Activated CD4-positive, alpha-beta T cell treated with anti-CD3 and anti-CD28 coated beads for 24 hours (primary cell): ENCODE measurements at places on chromosomes 5 and 9.

GRCh38 chr5:9892696-9893095 is 262.5 kb upstream of the TAS2R1 start:
- DNase-seq, result no peak

DNA sequence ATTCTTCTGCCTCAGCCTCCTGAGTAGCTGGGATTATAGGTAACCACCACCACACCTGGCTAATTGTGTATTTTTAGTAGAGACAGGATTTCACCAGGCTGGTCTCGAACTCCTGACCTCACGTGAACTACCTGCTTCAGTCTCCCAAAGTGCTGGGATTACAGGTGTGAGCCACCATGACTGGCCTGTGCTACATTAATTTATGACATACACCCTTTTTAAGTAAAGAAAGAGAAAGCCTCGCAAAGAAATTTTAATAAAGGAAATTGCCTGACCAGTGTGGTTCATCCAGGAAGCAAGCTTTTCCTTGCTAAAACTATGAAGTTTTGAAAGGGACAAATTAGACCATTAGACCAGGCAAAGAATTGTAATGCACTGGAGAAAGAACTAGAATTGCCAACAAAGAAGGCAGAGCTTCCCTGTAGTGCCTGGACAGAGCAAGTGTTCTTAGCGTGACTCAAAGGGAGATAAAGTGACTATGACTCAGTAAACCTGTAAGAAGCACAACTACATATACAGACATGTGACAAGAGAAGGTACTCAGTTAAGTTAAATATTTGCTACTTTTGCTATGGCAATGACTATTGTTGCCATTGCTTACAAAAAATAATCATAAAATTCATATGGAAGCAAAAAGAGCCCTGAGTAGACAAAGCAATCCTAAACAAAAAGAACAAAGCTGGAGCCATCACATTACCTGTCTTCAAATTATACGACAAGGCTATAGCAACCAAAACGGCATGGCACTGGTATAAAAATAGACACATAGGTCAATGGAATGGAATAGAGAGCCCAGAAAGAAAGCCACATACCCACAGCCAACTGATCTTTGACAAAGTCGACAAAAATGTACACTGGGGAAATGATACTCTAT is 54.6 kb downstream of the FYB1 start:
- DNase-seq, result no peak

- DNase-seq, result no peak
These were observed 26.4 kb upstream of the CTNNA1 start for GRCh38 chr5:138726848-138727247.

GRCh38 chr5:117210796-117211195 is 636.2 kb upstream of the SEMA6A start:
- DNase-seq, result no peak

GRCh38 chr9:109264877-109265587 is 55.8 kb downstream of the EPB41L4B start:
- DNase-seq, result no peak

GRCh38 chr9:18077941-18078678 is 395.8 kb upstream of the ADAMTSL1 start:
- DNase-seq, result no peak

GRCh38 chr9:123742009-123742767 is 187.7 kb downstream of the DENND1A start:
- no peak for DNase-seq

DNA sequence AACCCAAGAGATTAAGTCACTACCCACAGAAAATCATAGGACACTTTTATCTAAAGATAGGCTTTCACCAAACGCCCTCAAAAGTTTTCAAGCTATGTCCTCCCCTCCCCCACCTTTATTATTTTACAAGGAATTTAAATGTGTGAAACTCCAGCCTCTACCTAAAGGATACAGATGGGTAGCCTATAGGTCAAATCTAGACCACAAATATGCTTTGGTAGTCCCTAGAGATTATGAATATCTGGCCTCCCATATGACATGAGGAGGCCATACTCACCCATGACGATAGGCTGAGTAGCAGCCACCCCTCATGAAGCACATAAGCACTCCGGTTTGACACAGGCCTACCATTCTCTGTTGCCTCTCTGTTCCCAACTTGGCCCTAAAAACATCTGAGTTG is 11.9 kb downstream of the SIL1 start:
- DNase-seq, result no peak

- no peak for DNase-seq
These were observed 474.2 kb upstream of the RIOK2 start for GRCh38 chr5:97657239-97657638.

- no peak for DNase-seq
These were observed 64.5 kb downstream of the SLF1 start for GRCh38 chr5:94682814-94683520.

- no peak for DNase-seq
These were observed 200.9 kb downstream of the AUH start for GRCh38 chr9:91160599-91161464.

DNA sequence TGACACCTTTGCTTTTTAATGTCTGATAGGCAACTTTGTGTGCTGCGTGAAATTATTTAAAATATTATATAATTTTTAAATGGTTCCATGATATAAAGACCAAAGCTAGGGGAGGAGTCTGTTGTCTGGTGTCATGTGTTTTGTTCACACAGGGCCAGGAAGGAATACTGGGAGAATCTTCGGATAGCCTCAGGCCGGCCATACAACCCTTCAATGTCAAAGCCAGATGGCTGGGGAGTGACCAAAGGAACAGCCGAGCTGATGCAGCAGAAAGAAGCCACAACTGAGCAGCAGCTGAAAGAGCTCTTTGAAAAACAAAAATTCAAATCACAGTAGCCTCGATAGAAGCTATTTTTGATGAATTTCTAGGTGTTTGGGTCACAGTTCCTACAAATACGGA is 19.2 kb downstream of the BHMT start:
- no peak for DNase-seq

DNA sequence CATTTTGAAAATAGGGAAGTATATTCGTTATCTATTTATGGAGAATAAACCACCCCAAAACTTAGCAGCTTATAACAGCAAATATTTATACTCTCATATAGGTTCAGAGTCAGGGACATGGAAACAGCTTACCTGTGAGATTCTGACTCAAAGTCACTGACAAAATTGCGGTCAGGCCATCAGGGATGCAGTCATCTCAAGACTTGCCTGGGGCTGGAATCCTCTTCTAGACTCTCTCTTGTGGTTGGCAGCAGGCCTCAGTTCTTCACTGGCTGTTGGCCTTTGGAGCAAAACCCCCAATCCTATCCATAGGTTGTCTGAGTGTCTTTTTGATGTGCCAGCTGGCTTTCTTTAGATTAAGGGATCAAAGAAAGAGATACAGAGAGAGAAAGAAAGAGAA is 275.6 kb downstream of the SEC61B start:
- no peak for DNase-seq

GRCh38 chr5:36950586-36951457 is 74.3 kb downstream of the NIPBL start:
- no peak for DNase-seq

DNA sequence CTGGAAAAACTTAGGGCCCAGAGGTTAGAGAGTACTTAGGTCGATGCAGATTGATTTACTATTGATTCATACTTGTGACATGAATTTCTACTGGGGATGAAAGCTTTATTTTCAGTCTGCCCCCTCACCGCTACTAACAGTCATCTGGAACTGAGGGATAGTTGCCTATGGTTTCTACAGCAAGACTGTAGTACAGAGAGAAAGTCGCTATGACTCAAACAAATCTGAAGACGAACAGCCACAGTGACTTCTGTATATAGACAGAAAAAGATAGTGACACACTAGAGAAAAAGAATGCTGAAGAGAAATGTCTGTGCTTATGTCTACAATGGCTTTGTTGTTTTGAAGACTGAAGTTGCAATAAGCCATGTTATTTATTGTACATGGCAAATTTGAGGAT is 17.3 kb downstream of the OR13D1 start:
- DNase-seq, result no peak

DNA sequence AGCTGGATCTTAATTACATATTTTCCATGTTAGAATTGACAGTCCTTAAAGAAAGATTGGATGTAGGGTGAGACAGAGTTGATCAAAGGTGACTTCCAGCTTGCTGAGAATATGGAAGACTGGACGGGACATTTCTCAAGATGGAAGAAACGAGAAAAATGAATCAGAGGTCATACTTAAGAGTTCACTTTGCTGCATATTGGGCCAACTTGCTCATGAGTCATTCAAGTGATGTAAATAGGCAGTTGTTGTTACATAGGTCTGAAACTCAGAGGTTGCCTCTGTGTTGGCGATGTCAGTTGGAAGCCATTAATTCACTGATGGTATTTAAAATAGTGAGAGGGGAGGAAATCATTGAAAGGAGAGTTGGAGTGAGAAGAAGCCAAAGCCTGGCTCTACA is 132.8 kb downstream of the CD180 start:
- DNase-seq, result no peak

- DNase-seq, result no peak
These were observed 136.7 kb downstream of the CPLANE1 start for GRCh38 chr5:37112383-37112991.

DNA sequence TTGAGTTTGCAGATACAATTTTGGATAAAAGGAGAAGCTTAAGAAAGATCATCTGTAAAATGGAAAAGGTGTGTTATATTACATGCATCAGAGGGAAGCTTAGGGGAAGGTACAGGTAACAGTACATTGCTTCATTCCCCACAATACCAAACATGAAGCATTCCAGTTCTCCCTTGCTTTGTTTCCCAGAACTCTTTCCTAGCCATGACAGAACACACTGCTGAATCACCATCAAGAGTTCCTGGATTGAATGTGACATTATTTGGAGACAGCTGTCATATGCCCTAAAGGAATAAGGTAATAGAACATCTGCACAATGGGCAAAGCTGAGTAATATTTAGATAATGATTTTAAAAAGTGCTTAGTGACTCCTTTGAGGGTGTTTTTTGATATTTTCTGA is 303.5 kb upstream of the ST8SIA4 start:
- DNase-seq, result no peak

DNA sequence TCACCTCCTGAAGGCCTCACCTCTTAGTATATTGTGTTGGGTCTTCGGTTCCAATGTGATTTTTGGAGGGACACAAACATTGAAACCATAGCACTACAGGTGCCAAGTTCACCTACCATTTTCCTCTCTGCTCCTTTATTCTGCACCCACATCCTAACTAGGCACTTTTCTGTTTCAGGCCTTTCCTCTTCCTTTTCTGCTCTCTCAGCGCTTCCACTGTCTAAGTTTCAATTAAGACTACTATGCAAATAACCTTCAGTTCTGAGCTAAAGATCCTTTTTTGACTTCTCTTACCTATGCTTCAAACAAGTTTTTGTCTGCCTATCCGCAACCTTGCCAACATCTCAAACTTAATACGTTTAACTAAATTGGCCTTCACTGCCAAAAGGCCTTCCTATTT is 25.4 kb upstream of the ZFYVE16 start:
- DNase-seq, result no peak
